ENCODE measurements at places on chromosomes 16 and 17.

DNA sequence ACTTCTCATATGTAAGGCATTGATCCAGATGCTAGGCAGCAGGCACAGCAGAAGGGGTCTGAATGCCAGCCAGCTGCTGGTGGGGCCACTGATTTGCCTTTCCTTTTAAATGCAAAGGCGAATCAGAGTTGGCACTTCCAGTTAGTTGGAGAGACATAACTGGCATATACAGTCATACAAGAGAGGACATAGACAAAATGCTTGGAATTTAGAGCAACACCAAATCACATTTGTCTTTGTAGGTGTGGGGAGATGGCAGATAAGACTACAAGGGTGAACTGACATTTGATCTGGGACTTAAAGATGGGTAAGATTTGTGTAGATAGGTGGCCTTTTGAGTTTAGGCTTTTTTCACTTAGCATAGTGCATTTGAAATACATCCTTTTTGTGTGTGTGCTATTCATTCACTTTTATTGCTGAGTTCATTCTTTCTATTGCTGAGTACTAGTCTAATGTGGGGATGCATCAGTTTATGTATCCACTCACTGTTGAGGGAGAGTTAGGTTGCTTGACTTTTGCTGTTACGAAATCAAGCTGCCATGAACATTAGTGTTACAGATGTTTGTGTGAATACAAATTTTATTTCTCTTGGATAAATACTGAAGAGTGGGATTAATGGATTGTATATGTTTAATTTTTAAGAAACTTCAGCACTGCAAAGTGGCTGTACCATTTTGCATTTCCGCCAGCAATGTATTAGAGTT lies 74.1 kb downstream of the SPECC1 start:
- DNase-seq = no peak

- no peak for DNase-seq
Observed at GRCh38 chr16:82063456-82064082, 28.5 kb downstream of the HSD17B2 start.

DNA sequence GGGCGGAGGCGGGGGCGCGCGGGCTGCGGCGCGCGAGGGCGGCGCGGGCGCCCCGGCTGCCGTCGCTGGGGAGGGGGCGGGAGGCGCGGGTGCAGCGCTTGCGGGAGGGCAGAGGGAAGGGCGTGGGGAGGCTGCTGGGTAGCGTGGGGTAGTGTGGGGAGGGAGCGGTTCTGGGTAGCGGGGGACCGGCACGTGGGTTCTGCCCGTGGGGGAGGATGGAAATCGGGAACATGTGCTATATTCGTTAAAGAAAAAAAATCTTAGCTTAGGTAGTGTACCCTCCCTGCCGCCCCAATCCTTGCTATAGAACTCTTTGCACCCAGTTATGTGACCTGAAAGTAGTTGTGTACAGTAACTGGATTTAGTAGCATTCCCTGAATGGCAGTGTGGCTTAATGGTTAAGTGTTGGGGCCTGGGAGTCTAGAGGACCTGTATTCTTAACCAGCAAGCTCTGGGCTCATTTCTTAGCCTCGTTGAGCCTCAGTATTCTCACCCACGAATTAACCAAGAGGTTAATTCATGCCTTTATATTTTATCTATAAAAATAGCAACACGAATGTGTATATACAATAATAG lies 646 bp downstream of the RABEP1 start:
- peak; percentile 7 for DNase-seq

GRCh38 chr16:29807426-29808218 lies 1.3 kb downstream of the MAZ start:
- DNase-seq = peak; percentile 74

- DNase-seq = no peak
Observed at GRCh38 chr16:2019921-2020831, 591 bp downstream of the NPW start.

DNA sequence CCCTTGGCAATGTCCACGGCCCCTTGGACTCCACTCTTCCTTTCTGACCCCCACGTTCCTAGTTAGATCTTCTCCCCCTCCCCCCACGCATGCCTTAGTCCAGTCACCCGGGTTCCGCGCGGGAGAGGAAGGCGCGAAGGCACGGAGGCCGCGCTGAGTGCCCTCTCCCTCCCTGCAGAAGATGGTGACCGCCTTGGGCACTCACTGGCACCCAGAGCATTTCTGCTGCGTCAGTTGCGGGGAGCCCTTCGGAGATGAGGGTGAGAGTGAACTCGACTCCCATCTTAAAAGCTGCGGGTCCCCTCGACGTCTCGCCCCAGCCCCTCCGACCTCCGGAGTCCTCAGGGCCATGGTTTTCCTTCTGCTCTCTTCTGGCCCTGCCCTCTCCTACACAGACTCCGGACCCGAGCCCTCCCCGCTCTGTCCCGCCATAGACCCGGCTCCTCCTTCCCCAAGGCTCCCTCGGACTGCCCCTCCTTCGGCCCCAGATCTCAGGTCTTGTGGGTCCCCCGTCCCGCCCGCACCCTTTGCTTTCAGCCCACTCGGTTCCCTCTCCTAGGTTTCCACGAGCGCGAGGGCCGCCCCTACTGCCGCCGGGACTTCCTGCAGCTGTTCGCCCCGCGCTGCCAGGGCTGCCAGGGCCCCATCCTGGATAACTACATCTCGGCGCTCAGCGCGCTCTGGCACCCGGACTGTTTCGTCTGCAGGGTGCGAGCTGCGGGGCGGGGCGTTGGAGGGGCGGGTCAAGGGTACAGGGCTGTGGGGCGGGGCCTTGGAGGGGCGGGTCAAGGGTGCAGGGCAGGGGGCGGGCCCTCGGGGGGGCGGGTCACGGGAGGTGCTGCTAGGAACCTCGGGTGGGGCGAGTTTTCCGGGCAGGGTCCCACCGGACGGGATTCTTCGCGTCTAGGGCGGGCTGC lies 4.6 kb downstream of the TGFB1I1 start:
- peak; percentile 82 for DNase-seq

DNA sequence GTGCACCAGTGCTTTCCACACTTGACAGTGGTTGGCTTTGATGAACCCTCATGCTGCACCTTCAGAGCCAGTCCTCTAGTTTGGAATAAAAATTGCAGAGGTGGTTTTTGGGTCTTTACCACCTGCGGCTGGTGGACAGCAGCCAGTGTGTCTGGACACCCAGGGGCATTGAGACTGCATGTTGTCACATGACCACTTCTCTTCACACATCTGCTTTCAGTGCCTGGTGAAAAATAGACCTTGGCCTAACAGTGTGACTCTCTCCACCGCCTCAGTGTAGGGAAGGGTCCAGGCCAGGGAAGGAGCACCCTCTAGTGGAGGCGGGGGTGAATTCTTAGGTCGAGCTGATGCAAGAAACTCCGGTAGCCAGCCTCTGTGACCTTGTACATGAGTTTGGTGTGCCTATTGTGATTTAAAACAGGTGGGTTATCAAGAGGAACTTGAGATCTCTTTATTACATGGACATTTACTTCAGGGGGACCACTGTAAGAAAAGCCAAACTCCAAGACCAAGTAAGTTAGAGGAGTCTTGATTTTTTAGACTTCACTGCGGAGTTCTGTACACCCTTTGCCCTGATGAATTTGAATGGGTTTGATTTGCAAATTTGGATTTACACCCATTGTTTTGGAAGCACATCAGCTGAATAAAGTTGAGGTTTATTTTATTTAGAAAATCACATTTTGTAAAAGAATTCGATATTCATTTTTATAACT lies 17.9 kb downstream of the GOSR2 start:
- DNase-seq = peak; percentile 20

GRCh38 chr16:8530752-8531384 lies 59.4 kb downstream of the TMEM114 start:
- DNase-seq = no peak

DNA sequence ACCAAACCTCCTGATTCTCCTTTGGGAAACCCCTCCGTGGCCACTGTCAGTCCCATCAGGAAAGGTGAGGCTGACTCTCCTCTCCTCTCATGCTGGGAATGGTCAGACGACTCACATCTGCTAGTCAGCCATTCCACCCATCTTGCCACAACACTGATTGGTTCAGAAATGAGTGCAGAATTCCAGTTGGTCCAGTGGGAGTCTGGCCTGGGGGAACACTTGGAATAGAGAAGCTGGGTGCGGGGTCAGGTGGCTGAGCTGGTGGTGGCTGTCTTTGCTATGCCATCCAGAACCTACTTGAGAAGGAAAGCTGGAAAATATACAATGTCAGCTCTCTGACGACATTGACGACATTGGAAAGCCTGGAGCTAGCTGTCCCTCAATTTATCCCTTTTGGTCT lies 23.6 kb upstream of the PLLP start:
- no peak for DNase-seq

DNA sequence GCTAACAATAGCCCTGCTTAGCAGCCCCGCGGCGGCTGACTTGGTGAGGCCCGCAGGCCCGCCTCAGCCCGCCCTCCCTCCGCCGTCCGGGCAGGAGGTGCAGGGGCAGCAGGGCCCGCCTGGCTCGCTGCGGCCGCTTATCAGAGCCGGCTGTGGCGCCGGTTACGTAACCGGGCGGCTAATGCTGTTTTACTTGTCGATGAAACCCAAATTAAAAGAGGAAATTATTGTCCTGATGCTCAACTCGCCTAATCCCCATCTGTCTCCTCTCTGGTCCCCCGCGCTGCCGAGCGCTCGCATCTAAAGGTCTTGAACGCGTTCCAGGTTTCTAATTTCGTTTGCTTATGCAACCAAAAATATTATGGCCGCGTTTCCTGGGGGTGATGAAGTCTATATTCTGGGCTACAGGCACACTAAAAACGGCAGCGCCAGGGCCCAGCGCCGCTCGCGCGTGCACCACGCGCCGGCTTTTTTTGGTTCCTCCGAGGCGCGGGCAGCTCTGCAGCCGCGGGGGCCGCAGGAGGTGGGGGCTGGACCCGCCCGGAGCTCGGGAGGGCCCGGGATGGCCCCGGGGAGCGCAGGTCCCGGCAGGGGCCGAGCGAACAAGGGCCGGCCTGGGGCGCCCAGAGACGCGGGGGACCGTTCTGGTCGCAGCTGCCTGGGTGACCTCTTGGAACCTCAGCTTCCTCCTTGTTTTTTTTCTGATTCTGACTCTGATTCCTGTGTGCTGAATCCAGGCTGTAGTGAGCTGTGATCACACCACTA lies 65.2 kb upstream of the TOB1 start:
- DNase-seq = no peak

- DNase-seq = no peak
Observed at GRCh38 chr17:50798424-50799288, 31.3 kb upstream of the ANKRD40CL start.

- no peak for DNase-seq
Observed at GRCh38 chr16:67654403-67654911, 5.6 kb downstream of the ACD start.

DNA sequence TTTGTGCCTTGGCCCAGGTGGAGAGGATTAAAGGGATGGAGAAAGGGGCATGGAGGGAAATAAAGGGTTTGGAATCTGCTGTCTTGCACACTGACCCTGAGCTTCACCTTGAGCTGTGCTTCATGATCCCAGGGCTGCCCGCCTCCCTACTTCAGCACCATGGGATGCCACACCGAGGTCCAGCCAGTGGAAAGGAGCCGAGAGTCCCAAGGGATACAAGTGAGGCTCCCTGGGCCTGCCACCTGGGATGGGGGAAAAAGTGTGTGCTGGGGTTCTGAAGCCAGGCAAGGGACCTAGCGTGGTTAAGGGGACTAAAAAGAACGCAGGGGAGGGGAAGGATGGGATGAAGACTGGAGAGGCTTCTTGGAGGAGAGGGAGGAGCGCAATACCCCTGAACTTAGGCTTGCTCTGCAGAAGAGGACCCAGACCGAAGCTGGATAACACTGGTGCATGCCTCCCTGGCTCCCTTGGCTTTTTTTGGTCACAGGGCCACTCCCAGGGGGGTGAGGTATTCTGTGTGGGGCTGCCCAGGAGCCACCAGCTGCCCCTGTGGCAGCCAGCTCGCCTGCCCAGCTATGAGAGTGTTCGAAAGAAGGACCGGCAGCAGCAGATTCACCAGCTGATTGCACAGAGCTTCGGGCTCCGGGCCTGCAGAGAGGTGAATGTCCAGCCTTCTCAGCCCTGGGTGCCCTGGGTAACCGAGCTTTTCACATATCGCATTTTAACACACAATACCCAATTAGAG lies 7.2 kb downstream of the MRPL27 start:
- DNase-seq = no peak

- peak; percentile 51 for DNase-seq
Observed at GRCh38 chr17:78186692-78187595, at the start of the genes AFMID and TK1. Gene AFMID, plus strand, starts transcription at chr17:78187362. Its CDS starts 9 bp downstream, at chr17:78187371. Gene TK1, minus strand, starts transcription at chr17:78187052. Its CDS starts 58 bp downstream, at chr17:78186994.

DNA sequence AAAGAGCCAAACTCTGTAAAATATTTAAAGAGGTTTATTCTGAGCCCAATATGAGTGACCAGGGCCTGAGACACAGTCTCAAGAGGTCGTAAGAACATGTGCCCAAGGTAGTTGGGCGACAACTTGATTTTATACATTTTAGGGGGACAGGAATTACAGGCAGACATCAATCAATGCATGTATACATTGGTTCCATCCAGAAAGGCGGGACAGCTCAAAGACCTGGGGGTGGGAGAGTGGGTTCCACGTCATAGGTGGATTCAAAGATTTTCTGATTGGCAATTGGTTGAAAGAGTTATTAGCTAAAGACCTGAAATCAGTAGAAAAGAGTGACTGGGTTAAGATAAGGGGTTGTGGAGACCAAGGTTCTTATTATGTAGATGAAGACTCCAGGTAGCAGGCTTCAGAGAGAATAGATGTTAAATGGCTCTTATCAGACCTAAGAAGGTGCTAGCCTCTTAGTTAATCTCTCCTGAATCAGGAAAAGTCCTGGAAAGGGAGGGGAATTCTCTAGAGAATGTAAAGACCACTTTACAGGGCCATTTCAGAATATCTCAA lies 32.4 kb downstream of the HSBP1 start:
- no peak for DNase-seq

GRCh38 chr17:42833767-42834422 lies 698 bp downstream of the PSME3 start:
- no peak for DNase-seq

DNA sequence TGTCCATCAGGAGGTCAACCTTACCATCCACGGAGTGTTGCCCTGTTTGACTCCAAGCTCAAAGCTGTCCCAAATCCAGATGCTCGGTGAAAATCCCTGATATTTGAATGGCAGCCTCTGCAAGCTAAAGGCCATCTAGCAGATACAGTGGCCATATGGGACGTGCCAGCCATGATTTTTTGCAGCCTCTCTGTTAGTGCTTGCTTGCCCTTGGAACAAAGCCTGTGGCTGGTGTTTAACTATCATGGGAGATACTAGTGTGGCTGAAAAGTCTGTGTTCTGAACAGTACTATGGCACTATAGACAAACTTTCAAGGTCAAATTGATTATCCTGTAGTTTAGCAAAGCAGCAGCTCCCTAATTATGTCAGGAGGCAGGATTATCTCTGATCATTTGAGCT lies 214.3 kb downstream of the CDH13 start:
- no peak for DNase-seq

- no peak for DNase-seq
Observed at GRCh38 chr16:30041841-30042240, 10.8 kb upstream of the TLCD3B start.

- DNase-seq = no peak
Observed at GRCh38 chr16:9256196-9256595, 164.8 kb downstream of the HAPSTR1 start.
